ENCODE measurements at places on chromosomes 2 and 18.

GRCh38 chr2:200302940-200303727, 3.4 kb upstream of the SPATS2L start:
- DNase-seq, result no peak

GRCh38 chr18:72140007-72140406, 404.1 kb downstream of the CBLN2 start:
- no peak for DNase-seq

DNA sequence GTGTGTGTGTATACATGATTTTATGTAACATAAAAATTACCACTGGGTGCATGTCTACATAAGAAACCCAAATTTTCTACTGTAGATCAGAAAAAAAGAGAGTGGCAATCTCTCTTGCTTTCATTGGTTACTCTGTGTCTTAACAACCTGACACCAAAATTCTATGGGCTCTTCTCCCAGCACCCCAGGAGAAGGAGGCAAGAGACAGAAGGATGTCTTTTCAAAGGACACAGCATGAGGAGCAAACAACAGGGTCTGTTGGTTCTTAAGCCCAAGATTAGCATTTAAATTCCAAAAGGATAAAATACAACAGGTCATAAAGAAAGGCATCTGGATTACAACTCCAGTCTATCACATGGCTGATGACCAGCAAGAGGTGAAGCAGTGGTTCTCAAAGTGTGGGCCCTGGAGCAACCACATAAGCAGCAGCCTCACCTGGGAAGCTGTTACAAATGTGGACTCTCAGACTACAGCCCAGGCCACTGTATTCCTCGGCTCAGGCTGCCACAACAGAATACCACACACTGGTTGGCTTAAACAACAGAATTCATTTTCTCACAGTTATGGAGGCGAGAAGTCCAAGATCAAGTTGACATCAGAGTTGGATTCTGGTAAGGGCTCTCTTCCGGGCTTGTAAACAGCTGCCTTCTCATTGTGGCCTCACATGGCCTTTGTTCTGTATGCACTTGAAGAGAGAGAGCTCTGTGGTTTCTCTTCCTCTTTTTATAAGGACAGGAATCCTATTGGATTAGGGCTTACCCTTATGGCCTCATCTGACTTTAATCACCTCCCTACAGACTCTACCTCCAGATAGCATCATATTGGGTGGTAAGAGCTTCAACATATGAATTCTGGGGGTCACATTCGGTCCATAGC, 79.8 kb upstream of the RNF152 start:
- no peak for DNase-seq

DNA sequence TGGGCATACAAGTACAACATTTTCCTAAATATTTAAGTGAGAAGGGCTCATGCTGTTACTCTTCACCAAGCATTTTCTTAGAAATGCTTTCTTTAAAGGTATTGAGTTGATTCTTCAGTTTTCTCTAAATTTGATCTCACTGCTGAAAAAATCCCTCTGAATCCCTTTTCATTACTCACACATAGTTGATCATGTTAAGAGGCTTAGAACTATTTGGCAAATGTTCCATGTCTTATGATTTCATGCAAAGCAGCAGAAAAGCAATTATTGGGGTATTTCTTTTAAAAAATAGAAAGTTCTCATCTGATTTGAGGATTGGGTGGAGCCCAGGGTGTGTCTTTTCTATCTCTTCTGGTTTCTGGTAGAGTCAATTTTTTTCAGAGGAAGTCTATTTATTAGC, 1079.8 kb upstream of the ZEB2 start:
- no peak for DNase-seq

DNA sequence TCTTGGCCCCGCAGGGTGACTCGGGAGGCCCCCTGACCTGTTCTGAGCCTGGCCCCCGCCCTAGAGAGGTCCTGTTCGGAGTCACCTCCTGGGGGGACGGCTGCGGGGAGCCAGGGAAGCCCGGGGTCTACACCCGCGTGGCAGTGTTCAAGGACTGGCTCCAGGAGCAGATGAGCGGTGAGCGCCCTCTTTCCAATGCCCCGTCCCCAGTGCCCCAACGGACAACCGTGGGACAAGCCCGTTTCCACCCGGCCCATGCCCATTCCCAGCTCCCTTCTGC, 2.6 kb upstream of the CHRND start:
- DNase-seq, result no peak

- DNase-seq, result no peak
Measured at GRCh38 chr2:49002750-49003149, 151.6 kb downstream of the FSHR start.

- peak; percentile 69 for DNase-seq
Measured at GRCh38 chr18:79576686-79577351, 102.8 kb upstream of the CTDP1 start.

DNA sequence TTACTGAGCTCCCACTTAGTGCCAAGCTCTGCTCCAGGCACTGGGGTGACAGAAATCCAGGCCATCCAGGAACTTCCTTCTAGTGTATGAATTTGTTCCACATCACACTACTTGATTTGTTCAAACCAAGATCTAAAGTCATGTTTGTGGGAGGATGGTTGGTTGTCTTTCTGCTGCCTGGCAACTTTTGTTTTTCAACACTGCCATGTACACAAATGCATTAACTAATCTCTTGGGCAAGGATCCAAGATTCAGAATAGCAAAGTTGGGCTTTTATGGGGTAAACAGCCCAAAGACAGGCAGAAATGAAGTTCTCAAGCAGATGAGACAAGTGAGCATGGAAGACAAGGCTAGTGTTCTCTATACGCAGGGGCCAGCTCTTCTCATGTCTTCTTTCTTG, 53.4 kb upstream of the PROKR1 start:
- DNase-seq, result no peak

- DNase-seq, result no peak
Measured at GRCh38 chr2:16860627-16861026, 195.0 kb upstream of the CYRIA start.

DNA sequence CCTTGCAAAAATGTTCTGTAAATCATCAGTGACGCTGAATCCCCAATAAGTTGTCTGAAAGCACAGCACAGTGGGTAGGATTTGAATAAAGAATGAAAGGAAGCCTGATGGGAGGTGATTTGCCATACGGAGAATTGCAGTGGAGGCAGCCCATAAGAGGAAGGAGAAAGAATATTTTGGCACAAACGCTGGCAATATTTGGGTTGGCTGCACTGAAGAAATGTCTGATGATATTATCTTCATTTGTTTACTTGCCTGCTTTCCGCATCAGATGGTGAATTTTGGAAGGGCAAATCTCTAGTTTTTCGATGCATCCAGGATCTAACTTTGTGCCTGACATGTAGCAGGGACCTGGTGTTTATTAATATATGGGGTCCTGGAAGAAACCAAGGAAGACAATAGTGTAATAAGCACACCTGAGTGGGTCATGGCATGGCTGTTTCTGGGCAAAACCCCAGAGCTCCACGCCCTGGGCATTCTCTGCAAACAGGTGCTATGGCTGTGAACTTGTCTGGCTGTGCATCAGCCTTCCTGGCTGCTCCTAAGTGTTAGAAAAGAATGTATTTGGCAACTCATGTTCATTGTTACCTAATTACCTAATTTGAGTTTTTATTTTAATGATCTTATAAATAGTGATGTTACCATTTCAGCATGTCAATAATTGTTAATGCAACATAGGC, 5.9 kb downstream of the GALR1 start:
- no peak for DNase-seq

- DNase-seq, result no peak
Measured at GRCh38 chr2:51601706-51602105, 569.8 kb upstream of the NRXN1 start.

DNA sequence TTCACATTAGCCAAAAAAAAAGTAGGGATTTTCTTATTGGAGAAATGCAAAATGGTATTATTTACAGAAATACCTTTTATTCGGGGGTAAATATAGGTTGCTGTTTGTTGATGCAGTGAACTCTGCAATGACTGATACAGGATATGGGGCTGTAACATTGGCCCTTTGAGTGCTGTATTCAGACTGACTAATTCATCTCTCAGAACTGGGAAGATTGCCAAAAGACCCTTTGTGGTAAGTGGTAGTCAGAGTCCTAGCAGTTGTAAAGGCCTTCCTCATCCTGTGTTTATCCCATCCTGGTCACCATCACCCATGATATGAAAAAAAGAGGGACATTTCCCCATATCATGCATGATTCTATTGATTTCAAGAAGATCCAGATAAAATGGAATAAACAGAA, 14.0 kb upstream of the DCC start:
- DNase-seq, result no peak

GRCh38 chr2:39542523-39542922, 105.4 kb upstream of the MAP4K3 start:
- DNase-seq, result peak; percentile 52

DNA sequence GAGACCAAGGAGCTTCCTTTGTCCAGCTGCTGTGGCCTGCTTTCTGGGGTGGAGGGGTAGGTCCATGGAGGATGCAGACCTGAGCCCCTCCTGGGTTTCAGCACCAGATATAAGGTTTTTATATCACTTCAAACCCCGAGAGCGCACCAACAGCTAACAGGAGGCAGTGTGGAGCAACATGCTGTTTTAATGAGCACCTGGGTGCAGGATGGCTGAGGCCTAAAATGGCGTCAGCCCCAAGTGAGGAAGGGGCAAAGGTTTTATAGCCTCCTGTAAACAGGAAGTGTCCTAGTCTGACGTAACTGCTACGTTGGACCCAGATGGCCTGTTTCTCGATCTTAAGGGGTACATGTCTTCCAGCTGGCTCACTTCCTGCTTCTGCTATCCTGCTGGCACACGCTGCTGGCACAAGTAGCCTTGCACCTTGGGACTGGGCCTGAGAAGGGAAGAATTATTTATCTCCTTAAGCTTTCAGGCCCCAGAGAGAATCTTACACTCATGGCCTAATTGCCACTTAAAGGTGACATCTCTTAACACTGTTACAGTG, 11.4 kb upstream of the REG1B start:
- DNase-seq, result no peak

- DNase-seq, result no peak
Measured at GRCh38 chr2:98009887-98010760, 14.4 kb upstream of the TMEM131 start.

DNA sequence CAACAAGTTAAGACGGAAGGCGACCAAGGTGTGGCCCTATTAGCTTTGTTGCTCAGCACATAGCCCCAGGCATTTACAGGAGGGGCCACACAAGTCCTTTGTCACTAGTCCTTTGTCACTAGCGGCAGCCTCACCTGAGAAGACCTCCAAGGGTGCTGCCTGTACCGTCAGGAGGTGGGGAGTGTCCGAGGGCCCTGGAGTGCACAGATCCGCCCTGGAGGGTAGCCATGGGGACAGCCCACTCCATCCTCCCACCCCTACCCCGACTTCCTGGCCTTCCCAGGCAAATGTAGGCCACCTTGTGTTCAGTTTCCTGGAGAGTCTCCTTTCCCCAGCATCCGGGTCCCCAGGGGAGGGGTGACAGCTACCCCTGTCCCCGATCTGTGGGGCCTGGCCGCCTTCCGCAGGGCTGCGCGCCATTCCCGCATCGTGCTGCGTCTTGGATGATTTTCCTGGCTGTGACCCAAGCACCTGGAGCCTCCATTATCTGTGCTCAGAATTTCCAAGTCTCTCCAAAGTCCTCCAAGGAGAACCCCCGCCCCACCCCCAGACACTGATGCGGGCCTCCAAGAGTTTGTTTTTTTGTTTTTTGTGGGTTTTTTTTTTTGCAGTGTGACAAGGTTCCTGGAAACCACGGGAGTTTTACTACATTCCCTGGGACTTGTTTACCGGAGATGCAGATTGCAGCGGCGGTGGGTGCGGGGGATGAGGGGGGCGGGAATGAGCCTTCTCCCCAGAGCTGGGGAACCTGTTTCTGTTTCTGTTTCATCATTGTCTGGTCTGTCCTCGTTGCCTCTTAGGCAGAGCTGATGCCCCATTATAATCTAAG, 28.6 kb downstream of the TEX44 start:
- DNase-seq, result no peak

DNA sequence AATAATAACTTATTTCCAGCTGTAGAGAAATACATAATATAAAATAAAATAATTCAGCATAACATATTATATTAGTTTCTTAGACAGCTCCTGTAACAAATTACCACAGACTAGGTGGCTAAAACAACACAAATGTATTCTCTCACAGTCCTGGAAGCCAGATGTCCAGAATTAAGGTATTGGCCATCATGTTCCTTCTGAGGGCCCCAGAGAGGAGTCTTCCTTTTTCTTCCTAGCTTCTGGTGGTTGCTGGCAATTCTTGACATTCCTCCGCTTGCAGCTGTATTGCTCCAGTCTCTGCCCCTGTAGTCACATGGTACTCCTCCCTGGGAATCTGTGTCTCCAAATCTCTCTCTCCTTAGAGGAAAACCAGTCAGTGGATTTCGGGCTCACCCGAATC, 146.8 kb downstream of the RBM43 start:
- no peak for DNase-seq

DNA sequence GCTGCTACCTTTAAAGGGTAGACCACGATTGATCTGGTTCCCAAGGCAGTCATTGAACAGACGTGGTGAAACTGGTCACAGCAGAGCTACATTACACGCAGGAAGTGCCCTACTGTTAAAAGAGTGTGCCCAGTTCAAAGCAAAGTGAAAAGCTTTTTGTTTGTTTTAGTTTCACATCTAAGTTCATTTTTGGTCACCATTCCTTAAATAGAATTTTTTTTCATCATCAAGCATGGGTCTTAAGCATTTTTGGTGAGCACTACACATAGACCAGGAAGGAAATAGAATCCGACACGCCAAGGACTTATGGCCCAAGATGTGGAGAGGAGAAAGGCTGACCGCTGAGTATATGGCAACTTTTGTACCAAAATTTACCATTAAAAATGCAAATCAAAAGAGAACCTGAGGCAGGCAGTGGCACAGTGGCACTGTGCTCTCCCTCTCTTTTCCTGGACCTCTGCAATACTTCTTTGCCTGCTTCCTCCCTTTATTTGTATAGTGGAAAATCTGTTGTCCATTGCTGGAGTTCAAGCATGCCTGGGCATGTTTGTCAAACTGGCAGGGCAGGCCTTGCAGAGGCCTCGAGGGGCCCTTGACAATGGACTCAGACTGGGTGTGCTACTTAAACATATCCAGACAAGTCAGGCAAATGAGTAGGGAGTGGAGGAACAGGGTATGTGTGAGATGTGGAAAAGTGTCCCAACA, 42.6 kb upstream of the HNRNPA3 start:
- DNase-seq, result peak; percentile 36

- no peak for DNase-seq
Measured at GRCh38 chr2:233356546-233357308, 2.4 kb downstream of the DGKD start.

GRCh38 chr2:51344886-51345285, 313.0 kb upstream of the NRXN1 start:
- DNase-seq, result no peak

DNA sequence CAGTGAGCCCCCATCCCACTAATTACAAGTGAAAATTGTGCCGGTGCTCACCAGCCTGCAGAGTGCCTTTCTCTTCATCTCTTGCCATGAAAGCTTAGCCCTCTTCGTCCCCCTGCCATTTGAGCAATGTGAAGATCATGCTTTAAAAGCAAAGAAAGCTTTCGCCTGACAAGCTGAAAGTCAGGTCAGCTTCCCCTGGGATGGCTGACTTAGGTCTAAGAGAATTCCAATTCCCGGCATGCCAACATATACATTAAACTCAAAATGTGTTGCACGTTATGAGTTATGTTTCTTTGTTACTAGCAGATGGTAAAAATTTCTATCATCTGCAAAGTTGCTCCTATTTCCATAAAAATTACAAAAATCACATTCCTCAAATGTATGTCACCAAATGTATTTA, 129.8 kb downstream of the AFF3 start:
- no peak for DNase-seq
